ENCODE measurements at places on chromosomes 12 and 14. TPM values are rescaled to one million over a fixed set of nuclear protein-coding genes. Genes with fewer than 3 reads are reported as not detected.

The PRH2 gene
- not detected for total RNA-seq

GRCh38 chr12:2083561-2083960, 30.8 kb downstream of the CACNA1C start:
- DNase-seq = no peak

GRCh38 chr12:88081247-88081646, 52.0 kb upstream of the C12orf50 start:
- no peak for DNase-seq

The SPRYD4 gene
- total RNA-seq = 2.5 TPM

DNA sequence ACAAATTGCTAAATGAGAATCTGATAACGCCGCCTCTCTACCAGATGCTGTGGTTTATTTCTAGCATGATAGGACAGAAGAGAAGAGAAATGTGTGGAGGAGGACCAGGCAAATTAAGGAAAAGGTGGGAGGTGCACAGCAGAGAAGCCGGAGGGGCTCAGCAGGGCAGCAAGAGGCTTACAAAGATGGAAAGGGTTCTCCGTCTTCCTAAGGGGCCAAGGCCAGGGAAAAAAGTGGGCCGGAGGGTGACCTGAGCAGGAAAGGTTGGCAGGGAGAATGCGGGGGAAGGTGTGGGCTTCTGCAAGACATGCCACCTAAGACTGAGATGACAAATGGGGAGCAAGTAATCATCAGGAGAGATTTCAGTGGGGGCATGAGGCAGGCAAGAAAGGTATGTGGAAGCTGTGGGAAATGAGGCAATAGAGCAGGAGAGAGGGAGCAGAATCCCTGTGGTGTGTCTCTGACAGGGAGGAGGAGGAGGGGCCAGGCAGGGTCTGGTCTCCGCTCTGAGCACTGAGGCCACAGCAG, 18.7 kb downstream of the MANSC1 start:
- no peak for DNase-seq

- no peak for DNase-seq
Observed at GRCh38 chr12:107310621-107311020, 217.3 kb upstream of the CRY1 start.

- DNase-seq = no peak
Observed at GRCh38 chr12:109630815-109631214, 57.2 kb downstream of the MVK start.

The CCDC177 gene
- not detected for total RNA-seq

GRCh38 chr12:109126784-109127183, 10.4 kb downstream of the ACACB start:
- peak; percentile 57 for DNase-seq

The B3GNT4 gene
- 0.55 TPM for total RNA-seq

DNA sequence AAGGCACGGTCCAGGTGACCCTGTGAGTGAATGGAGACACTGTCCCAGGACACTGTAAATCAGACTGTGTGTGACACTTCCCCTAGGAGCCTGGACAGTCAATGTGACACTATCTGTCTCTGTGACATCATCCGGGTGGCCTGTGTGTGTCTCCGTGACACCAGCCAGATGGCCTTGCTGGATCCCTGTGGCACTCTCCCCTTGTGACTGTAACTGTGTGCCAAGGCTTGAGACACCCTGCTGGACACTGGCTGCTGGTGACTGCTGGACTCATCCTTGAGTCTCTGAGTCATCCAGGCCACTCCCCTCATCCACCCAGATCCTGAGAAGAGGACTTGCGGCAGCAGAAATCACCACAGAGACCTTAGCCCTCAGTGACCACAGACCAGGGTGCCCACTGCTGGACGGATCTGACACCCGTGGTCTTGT, 51.6 kb downstream of the MVK start:
- DNase-seq = no peak

GRCh38 chr12:76922866-76923265, 44.0 kb upstream of the CSRP2 start:
- no peak for DNase-seq

- DNase-seq = no peak
Observed at GRCh38 chr14:64979336-64980074, 7.2 kb upstream of the FNTB start.

DNA sequence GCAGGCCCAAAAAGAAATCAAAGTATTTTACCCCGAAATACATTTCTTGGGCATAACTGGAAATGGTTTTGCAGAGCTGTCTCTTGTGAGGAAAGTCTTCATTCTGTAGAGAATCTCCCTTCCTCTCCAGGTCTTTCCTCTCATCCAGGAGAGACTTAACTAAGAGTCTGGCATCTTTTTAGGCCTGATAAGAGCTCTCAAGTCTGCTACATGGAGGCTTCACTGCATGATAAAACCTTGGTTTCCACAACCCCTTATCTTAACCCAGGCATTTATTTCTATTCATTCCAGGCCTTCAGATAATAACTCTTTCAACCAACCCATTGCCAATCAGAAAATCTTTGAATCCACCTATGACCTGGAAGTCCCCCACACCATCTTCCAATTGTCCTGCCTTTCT, 41.1 kb upstream of the LRRK2 start:
- no peak for DNase-seq

The KRT78 gene
- total RNA-seq = not detected

The GALNT6 gene
- 2.5 TPM for total RNA-seq

- no peak for DNase-seq
Observed at GRCh38 chr12:92442782-92443181, 260.0 kb upstream of the PLEKHG7 start.

DNA sequence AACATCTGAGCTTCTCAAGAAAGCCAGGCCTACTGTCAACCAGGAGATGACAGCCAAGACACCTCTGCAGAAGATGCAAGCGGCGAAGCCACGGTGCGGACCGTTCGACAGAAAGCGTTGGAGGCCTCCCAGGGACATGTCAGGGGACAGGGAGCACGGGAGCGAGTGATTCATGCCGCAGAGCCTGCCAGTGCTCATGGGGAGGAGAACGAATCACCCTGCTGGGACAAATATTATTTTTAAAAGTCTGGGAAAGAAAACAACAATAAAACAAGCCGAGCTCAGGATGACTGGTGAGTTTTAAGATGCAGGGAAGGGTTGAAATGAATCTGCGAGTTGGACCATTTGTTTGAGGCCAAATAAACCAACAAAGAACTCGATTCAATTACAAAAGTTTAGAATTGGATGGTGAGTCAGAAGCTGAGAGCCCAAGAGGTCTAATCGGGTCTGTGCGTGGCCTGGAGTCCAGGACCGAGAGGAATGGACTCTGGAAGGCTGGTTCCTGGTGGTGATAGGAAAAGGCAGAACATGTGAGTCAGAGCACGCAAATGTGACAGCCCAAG, 91.0 kb downstream of the RBM19 start:
- no peak for DNase-seq

The RGS6 gene
- total RNA-seq = 8.0 TPM

GRCh38 chr14:76430475-76430980, 54.6 kb downstream of the ESRRB start:
- no peak for DNase-seq

- DNase-seq = no peak
Observed at GRCh38 chr12:63149909-63150712, 890 bp downstream of the AVPR1A start.

DNA sequence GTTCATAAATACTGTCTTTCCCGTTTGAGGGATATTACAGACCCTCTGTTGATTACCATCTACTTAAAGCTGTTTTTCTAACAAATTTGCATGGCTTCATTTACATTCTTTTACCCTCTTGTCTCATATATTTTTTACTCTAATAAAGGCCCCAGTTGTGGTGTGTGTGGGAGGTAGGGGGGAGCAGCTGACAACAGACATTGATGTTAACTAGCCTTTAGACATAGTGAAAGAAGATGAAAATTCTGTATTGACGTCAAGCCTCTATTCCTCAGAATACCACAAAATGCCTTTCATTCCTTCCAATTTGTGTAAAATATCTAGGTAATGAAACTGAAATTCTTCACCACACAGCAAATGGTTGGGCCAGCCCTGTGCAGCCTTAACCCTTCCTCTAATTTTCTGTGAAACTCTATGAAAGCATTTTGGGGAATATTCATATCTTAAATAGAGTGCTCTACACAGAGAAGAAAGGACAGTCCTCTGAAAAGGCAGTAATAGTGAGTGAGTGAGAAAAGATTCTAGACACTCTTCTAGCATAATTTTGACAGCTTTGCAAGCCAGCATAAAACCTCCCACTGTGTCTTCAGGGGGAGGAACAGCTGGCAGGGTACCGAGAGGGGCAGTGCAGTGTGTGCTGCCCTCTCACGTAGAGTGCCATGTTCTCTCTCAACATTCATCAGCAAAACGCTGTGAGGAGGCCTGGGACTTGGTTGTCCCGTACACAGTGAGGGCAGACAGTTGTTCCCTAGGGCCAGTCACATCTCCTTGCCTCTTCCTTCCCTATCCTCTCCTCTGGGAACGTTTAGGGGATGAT, 20.1 kb upstream of the CERS5 start:
- DNase-seq = no peak

The SLC6A13 gene
- 0.55 TPM for total RNA-seq

The SDSL gene
- 0.83 TPM for total RNA-seq

The RNF212B gene
- total RNA-seq = not detected

The FOXJ2 gene
- total RNA-seq = 16.6 TPM

The FAIM2 gene
- 5.8 TPM for total RNA-seq

DNA sequence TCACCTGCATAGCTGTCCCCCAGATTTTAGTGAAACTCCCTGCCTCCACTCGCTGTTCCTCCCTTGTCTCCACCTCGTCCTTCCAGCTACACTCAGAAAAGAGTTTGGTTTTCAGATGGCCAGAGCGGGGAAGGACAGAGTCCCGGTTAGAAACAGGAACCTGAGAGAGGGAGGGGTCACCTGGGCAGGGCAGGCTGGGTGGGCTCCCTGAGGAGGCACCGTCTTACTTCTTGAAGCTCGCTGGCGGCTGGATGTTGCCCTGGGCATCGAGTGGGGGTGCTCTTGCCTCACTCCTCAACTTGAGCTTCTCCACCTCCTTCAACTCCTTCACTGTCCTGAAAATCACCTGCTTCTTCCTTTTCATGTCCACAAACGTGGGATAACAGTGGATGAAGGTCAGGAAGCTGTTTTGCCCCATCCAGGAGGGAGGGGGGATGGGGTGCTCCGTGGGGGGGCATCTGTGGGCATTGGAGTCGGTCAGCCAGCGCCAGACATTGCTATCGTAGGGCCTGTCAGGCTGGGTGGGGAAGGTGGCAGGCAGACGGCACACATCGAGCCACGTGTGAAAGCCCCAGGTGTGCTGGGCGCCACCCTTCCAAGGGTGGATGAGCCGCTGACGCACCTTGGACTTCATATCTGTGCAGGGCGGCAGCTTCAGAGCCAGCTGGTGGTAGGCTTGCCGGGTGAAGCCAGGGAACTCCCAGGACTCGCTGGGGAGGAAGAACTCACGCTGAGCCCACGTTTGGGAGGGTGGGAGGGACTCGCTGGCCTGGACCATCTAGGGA, 2.0 kb downstream of the TEX52 start:
- no peak for DNase-seq

The SLC5A8 gene
- total RNA-seq = not detected

The PLBD2 gene
- 16.1 TPM for total RNA-seq

DNA sequence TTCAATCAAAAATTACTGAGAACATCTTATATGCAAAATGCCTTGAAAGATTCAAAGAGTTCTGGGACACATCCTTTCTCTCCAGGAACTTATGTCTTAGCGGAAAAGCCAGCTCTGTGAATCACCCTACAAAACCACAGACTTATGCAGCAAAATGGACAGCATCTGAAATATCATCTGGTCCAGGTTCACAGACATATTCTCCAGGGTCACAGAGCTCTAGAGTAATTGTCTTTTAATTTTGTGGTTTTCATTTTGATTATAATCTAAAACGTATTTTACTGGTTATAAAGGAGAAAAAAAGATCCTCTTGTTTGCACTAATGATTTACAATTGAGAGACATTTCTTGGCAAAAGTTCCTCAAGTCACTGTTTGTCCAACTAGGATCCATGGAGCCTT, 246.2 kb downstream of the MSRB3 start:
- no peak for DNase-seq

- no peak for DNase-seq
Observed at GRCh38 chr12:67757651-67758050, 109.1 kb downstream of the DYRK2 start.

The ING4 gene
- 52.8 TPM for total RNA-seq

The KCNA1 gene
- 2.4 TPM for total RNA-seq

DNA sequence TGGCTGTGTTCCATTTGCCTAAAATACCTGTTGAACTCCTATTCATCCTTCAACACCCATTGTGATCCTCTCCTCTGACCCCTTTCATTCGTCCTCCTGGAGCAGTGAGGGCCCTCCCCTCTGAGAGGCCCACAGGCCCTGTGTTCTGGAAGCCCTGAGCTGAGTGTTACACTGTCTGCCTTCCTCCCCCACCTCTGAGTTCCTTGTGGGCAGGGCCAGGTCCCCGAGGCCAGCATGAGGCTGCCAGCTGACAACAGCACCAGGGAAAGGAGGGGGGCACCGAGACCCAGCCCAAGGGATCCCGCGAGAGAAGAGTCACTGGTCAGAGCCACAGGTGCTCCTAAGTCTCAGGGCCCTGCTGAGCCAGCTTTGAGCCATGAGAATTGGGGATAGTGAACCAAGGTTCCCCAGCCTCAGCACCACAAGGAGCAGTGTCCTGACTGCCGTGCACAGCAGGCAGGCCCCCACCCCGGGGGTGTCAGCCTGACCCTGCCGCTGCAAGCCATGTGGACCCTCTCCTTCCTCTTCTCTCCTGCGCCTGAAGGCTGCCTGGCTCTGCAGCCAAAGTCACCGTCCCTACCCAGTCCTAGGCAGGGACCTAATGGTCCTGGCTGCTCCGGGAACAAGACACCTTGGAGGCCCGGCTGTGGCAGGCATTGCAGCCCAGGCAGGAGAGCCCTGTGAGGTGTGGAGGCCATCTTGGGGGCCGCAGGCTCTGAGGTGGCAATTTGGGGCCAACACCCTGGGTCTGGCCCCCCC, 52.5 kb downstream of the BEGAIN start:
- peak; percentile 53 for DNase-seq

GRCh38 chr12:78622529-78623195, 241.9 kb upstream of the SYT1 start:
- no peak for DNase-seq

- no peak for DNase-seq
Observed at GRCh38 chr14:20093442-20093841, 17.1 kb upstream of the OR4K17 start.

DNA sequence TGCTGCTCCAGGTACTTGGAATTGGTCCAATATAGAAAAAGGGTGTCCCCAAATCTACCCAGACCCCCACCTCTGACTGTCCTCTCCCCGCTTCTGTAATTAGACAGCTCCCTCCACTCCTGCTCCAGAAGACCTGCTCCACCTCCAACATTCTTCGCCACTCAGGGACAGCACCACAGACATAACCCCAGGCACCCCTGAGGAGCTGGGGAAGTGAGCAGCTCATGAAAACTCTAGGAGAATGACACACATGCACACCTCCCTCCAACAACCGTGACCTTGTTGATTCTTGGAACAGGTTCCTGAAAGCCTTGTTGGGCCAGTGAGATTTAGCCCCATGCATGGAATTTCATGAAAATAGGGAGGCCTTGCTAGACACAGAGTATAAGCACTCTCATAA, 8.2 kb downstream of the KRT4 start:
- no peak for DNase-seq

- DNase-seq = no peak
Observed at GRCh38 chr14:33449268-33449667, 501.6 kb downstream of the EGLN3 start.
